ENCODE measurements at places on chromosomes 4 and X.

DNA sequence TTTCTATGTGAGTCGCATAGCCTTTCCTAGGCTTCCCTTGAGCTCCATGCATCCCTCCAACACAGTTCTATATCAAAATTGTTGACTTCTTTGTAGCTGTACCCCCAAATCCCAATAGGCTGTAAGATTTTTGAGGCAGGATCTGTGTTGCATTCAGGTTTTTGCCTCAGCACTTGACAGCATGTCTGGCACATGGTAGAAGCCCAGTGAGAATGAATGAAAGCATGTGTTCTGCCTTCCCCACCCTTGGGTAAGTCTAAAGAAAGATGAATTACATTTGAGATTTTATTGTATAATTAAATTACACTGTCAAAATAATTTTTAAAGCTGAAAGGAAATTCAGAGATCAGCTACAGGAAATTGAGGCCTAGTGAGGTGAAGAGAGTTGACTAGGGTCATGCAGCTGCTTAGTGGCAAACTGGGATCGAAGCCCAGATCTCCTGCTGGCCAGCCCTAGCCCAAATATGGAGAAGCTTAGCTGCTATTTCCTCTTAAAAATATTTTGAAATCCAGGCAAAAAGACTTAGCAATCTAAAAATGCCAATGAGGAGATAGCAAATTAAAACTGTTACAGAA lies 122.5 kb downstream of the SPATA18 start:
- DNase-seq, result no peak

DNA sequence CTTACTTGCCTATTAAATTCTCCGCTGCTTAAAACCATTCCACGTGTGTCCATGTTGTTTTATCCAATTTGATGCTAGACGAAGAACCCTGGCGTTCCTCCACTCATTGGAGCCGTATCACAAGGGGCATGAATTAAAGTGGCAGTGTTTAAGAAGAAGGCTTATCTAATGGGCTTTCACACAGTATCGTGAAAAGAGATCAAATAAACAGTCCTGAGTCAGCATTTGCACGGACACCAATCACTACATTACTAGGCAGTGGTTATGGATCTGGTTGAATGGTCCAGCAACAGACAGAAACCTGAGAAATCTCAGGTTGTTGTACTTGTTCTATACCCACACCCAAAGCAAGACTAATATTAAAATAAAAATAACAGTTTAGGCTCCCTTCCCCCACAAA lies 671.6 kb downstream of the FAT4 start:
- no peak for DNase-seq

- DNase-seq, result no peak
Observed at GRCh38 chrX:30313322-30313721, 4.1 kb upstream of the NR0B1 start.

- DNase-seq, result no peak
Observed at GRCh38 chrX:10741003-10741402, 120.6 kb upstream of the MID1 start.

GRCh38 chr4:112431158-112431557 lies 84.8 kb downstream of the NEUROG2 start:
- DNase-seq, result no peak

- no peak for DNase-seq
Observed at GRCh38 chr4:5266991-5267390, 215.7 kb downstream of the STK32B start.

DNA sequence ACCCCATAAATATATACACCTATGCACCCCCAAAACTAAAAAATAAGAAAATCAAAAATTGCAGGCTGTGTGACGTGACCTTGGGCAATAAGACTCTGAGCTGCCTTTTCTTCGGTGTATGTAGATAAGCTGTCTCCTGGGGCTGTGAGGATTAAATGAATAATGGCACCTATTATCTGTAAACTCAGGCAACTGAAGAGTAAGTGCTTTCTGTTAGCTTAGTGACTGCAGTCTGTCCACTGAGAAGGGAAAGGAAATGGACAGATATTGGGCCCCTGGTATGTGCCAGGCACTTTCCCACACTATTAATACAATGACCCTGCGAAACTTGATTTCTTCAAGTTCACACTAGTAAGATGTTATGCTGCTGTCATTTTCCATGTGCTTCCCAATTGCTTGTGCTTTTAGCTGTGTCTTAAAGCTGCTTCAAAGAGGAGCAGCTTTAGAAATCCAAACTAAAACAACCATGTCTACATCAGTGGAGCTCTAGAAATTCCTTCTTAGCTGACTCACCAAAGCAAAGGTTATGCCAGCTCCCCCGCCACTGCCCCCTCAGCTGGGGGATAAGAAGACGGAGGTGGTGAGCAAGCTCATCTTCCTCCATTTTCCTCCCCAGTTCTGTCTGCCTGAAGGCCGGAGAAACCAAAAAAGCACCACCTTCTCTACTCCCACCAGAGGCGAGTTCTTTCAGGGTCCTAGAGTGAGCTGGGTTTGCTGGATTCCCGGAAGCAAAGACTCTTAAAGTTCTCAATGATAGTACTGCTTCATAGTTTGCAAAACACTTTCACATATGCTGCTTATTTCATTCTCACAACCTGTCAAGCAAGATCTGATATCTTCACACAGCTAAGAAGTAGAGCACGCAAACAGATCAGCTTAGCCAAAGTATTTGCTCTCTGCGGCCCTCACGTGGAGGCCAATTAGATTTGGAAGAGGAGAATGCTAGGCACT lies 8.8 kb upstream of the DGAT2L6 start:
- DNase-seq, result no peak

- no peak for DNase-seq
Observed at GRCh38 chr4:10296730-10297129, 160.5 kb downstream of the ZNF518B start.

DNA sequence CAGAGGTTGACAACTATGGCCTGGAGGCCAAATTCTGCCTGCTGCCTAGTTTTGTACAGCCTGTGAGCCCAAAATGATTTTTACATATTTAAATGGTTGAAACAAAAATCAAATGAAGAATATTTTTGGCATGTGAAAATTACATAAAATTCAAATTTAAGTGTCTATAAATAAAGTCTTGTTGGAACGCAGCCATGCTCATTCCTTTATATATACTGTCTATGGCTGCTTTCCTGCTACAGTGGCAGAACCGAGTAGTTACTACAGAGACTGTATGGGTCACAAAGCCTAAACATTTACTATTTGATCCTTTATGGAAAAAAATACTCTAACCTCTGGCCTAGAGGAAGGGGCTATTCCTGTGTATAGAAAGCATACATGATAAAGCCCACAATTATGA lies 290.4 kb downstream of the GLUD2 start:
- no peak for DNase-seq

GRCh38 chr4:88730811-88731210 lies 33.2 kb upstream of the NAP1L5 start:
- DNase-seq, result no peak

DNA sequence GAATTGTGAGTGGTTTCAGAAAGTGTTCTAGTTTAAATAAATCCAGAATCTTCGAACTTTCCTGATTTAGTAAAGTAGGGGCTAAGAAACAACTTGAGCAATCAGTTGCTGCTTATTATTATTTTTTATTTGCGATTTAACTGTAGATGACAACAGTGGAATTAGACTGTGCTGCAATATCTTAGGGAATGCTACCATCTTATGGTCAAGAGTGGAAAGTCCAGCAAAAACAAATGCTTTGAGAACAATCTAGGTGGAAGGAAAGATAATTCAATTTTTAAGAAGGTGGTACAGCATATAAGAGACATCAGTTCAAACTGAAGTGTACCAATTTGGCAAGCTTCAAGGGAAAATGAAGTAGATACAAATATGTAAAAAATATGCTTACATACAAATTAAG lies 73.3 kb downstream of the CYLC1 start:
- no peak for DNase-seq

DNA sequence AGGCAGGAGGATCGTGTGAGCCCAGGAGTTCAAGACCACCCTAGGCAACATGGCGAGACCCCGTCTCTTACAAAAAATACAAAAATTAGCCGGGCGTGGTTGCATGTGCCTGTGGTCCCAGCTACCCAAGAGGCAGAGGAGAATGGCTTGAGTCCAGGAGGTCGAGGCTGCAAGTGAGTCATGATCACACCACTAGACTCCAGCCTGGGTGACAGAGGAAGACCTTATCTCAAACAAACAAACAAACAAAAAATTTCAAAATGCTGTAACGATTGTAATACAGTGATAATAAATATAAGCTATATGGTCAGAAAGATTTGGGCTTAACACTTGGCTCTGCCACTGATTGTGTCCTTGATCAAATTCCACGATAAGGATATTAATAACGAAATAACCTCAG lies 24.2 kb downstream of the SLC25A4 start:
- DNase-seq, result no peak

- DNase-seq, result no peak
Observed at GRCh38 chrX:24805201-24805600, 111.5 kb downstream of the POLA1 start.

DNA sequence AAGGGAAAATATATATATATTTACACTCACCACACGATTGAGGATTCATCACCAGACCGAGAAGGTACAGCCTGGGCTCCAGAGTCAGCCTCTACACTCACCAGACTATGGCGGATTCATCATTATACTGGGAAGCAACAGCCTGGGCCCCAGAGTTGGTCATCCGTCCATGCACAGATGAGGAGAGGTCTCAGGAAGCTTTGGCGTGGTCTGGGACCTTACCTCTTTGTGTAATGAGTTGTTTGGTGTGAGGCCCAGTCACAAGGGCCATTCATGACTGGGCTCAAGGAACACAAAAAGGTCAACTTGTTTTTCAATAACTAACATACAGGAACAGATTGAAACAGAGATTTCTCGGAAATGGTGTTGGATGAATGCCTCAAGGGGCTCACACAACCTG lies 926.1 kb downstream of the FAM133A start:
- DNase-seq, result no peak

- DNase-seq, result peak; percentile 32
Observed at GRCh38 chr4:39446842-39447573, 11.7 kb downstream of the RPL9 start.

DNA sequence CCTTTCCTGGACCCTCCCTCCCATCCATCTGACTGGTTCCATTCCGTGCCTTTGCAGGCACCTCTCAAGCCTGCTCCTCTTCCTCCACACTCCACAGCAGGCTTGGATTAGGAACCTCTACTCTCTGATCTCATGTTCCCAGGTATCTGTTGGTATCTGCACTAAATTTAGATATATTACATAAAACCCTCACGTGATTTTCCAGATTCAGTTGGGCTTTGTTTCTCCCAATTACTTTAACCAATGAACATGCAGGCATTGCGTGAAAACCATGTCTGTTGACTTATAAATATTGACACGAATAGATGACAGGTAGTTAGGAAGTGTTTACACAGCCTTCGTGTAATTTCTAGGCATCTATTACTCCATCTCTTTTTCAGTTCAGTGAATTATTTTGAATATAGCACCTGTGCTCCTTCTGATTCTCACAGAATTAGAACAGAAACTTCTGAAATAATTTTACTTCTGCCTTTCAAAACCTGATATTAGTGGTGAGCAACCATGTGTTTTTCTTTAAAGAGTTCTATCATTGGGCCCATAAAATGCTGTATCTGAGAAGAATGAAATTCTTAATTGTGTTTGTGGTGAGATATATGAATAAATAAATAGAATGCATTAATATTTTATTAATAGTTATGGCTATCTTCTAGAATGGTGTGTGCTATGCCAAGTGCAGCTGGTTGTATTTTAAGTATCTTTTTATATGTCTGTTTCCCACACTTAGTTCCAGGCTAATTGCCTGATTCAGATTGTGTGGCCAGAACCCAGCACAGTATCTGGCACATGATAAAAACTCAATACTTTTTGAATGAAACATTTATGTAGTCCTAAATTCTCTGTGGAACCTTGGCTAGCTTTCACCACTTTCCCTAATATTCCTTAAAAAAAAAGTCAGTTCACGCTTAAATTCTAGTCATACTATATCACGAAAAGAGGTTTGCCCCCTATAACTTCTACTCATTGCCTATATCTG lies 304.8 kb downstream of the QDPR start:
- DNase-seq, result no peak

DNA sequence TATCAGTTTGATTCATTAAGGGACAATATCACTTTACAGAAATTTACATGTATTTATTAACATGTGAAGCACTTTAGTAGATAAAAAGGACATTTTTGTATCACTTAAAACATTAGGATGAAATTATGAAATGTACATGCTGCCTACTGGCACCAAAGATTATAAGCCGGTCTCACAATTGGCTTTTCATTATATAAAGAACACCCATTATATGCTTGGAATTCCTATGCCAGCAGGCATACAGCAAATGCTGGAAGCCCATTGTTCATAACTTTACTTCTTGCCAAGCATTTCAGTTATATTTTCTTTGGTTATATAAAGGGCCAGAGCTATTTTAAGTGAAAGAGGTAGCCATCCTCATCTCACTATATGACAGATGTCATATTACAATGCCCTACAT lies 145.9 kb downstream of the DMD start:
- DNase-seq, result no peak

DNA sequence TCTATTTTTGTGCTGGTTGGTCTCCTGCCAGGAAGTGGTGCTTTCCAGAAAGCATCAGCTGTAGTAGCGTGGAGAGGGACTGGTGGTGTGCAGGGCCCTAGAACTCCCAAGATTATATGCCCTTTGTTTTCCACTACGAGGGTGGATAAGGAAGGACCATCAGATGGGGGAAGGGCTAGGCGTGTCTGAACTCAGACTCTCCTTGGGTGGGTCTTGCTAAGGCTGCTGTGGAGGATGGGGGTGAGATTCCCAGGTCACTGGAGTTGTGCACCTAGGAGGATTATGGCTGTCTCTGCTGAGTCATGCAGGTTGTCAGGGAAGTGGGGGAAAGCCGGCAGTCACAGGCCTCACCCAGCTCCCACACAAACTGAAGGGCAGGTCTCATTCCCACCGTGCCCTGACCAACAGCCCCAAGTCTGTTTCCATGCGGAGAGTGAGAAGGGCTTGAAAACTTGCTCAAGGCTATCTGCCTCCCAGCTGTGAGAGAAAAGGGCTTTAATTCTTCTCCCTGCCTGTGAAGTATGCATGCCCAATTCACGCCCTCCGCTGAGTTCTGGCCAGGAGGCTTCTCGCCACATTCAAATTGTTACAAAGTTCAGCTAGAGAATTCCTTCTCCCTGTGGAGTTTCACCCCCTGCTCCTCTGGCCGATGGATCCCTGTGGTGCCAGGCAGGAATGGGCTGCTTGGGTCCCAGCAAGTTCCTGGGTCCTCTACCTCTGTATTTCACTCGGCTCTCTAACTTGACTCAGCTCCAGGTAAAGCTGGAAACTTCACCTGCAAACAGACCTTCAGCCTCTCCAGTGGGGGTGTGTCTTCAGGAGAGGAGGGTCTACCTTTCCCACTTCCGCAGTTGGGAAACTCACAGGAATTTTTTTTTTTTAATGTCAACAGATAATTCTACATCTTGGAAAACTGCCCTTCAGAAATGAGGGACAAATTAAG lies 7.7 kb upstream of the CSTF2 start:
- DNase-seq, result no peak

DNA sequence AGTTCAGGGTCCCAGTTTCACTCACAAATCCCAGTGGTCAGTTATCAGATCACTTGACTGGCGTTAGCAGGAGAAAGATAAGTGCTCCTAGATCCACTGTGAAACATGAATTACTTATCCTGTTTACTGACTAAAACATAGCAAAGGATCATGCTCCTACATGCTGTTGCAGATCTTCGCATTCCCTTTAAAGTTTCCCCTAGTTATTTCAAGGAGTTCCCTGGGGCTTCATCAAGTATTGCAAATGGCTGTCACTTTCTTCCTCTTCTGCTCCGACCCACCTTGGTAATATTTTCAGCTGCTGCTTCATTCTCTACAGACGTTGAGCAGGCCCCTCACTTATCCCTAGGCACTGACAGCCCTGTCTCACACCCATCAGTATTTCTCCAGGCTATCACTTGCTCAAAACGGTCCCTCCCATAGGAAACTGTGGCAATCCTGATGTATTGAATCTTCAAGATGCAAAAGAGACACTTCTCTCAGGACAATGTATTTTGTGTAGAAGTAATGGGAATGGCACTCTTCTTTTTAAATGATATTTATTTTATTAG lies 466.0 kb downstream of the INPP4B start:
- DNase-seq, result no peak
